Activated CD8-positive, alpha-beta memory T cell treated with anti-CD3 and anti-CD28 coated beads for 1 hour (primary cell): ENCODE measurements at places on chromosomes 16 and 17.

DNA sequence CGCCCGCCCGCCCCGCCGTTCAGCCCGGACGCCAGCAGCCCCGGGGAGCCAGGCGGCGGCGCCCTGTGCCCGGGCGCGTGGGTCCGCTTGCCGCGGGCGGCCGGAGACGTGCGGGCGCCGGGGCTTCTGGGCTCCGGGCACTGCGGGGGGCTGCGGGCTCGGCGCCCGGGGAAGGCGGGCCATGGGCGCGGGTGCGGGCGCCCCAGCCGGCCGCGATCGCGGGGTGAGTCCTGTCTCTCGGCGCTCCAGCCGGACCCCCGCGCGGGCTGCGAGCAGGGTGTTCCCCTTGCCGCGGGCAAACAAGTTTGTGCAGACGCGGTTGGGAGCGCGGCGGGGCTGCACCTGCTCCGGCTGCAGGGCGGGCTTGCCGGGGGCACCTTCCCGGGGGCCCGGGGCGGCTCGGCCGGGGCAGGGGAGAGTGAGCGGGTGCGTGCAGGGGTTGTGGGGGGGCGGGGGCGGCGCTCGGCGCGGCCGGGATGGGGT lies 292 bp downstream of the WSCD1 start:
- DNase-seq = no peak

- DNase-seq = no peak
These were observed 5.6 kb upstream of the ST3GAL2 start for GRCh38 chr16:70444249-70445063.

DNA sequence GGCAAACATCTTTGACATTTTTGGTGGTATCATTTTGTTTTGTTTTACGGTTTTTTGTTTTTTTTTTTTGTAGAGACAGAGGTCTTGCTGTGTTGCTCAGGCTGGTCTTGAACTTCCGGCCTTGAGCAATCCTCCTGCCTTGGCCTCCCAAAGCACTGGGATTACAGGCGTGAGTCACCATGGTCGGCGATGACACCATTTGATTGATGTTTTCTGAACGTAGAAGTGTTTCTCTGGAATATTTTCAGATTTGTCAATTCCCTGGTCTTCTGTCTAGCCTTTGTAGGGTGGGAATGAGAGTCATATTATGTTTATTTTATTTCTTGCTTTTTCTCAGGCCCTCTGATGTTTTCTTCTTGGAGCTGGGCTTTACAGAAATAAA lies 32.2 kb upstream of the BRD7 start:
- no peak for DNase-seq

- DNase-seq = no peak
These were observed 1.5 kb downstream of the RNF112 start for GRCh38 chr17:19412510-19412909.

DNA sequence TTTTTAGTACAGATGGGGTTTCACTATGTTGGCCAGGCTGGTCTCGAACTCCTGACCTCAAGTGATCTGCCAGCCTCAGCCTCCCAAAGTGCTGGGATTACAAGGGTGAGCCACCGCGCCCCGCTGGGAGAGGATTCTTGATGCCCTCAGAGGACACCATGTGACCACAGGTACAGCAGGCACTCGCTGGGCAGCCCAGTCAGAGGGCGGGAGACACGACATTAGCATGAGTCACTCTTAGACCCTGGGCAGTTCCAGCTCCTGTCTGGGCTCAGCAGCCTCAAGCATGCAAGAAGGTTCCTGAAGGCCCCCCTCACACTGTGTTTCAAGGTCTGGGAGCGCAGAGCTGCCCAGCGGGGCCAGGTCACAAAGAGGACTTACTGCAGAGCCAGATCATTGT lies 11.9 kb downstream of the STAC2 start:
- DNase-seq = no peak

DNA sequence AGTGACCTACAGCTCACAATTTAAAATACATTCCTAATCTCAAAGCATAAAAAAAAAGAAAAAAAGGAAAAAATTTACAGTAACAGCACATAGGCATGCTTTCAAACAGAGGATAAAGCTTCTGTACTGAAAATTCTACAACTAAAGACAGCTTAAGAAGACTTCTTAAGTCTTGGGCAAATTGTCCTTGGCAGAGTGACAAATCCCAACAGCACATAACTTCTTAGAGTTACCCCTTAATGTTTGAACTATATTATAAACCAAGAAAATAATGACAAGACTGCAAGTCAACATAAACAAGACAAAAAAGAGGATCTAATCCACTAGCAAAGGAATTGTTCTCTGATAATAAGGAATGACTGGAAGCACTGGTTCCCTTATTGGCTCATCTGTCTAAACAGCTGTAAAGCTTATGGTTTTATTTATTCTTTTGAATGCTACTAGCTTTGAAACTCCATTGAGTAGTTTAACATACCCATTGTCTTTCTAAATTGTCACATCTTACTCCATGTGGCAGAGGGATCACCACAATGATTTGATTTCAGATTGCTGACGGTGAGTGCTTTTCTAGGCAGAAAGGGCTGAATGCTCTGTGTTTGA lies 1576.8 kb upstream of the GOT2 start:
- no peak for DNase-seq

DNA sequence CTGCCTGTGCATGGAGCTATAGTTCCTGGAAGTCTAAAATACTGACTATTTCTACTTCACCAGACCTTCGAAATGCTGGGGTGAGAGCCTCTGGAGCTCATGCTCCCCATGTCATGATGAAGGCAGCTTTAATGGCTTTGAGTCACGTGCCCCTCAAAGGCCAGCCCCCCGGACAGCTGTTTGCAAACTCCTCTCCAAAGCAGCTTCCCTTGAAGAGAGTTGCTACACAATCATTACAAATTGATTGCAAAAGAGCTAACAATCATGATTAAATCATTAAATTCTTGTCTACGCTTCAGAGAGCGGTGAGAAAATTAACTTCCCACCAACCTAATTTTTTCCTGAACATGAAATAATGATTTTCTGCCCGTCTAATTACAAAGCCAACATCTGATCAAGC lies 134.8 kb upstream of the IRX6 start:
- no peak for DNase-seq

GRCh38 chr16:1026057-1026783 lies 44.6 kb downstream of the SOX8 start:
- DNase-seq = no peak

- no peak for DNase-seq
These were observed 34.0 kb downstream of the PGS1 start for GRCh38 chr17:78412403-78412802.

DNA sequence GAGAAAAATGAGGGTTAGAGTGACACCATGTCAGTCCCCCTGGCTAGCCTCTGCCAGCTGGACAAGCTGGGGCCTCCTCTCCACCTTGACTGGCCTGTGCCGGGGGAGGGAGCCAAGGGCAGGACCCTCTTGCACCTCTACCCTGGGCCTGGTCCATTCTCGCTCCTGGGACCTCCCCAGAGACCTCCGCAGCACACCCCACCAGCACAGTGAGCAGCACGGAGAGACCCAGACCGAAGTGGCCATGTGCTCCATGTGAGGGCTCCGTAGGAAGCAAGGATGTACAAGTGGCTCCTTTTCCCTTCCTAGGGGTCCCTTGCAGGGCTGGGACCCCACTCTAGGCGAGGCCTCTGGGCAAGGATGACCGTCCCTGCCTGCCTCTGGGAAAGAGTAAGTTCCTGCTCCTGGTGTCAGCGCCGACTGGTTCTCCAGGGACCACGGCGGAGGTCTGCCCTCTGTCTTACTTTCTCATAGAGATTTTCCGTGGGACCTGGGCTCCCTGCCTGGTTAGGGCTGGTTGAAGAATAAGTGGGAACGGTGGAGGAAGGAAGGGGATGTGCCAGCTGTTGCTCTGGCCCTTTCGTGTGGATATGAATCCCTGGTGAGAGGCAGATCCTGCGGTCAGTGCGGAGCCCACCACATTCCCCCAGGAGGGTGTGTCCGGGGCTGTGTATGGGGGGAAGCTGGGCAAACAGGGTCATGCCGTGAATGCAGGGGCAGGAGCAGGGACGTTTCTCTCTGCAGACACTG lies 124.2 kb downstream of the METRNL start:
- no peak for DNase-seq

GRCh38 chr16:7074715-7075114 lies 257.9 kb upstream of the RBFOX1 start:
- no peak for DNase-seq

DNA sequence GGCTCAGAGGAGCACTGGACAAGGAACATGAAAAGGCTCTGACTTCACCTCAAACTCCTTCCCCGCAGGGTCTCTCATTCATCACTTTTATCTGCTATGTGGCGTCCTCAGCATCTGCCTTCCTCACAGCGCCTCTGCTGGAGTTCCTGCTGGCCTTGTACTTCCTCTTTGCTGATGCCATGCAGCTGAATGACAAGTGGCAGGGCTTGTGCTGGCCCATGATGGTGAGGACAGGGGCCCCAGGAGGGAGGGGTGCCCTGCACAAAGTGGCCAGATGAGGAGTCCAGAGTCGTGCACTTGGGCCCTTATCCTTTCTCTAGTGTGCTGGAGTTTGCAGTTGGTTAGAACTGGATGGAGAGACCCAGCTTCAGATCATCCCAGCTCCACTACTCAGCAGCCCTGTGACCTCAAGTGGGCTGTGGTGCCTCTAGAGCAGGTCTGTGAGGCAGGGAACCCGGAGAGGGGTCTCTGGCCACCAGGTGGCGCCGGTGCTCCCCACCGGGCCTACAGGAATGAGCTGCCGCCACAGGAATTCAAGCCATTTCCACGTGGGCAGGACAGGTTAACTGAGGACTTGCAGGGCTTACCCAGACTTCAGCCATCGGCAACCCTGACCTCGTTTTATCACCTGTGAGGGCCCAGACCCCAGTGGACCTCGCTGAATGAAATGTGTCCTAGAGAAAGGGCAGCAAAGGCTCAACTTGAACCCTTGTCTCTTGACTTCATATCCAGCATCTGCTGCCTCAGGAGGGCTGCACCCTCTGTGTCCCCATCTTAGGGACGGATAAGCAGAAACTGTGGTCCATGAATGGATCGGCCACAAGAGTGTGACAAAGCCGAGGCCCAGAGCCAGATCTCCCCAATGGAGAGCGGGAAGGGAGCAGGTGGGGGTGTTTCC lies 4.0 kb downstream of the CMTM3 start:
- DNase-seq = peak; percentile 35

DNA sequence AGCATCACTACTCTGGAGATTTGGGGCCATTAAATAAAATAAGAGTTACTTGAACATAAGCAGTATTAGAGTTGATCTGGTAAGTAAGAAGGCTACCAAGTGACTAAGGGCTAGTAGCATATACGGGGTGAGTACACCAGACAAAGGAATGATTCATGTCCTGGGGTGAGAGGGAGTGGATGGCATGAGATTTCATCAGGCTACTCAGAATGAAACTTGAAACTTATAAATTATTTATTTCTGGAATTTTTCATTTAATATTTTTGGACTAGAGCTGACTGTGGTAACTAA lies 2.3 kb downstream of the SLFN5 start:
- DNase-seq = no peak

DNA sequence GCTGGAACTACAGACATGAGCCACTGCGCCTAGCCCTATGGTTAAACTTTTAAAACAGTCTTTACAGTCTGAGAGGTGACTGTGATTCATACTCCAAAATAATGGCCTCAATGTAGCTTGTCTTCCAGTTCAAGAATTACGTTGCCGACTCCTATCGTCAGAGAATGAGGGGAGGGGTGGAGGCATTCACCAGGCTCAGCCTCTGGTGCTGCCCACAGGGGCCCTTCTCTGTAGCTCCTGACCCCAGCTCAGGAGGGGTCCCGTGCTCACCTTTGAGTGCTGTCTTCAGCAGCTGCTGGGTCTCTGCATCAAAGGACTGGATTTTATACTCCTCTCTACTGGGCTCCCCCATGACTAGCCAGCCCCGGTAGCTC lies 1.2 kb downstream of the MIF4GD start:
- no peak for DNase-seq

DNA sequence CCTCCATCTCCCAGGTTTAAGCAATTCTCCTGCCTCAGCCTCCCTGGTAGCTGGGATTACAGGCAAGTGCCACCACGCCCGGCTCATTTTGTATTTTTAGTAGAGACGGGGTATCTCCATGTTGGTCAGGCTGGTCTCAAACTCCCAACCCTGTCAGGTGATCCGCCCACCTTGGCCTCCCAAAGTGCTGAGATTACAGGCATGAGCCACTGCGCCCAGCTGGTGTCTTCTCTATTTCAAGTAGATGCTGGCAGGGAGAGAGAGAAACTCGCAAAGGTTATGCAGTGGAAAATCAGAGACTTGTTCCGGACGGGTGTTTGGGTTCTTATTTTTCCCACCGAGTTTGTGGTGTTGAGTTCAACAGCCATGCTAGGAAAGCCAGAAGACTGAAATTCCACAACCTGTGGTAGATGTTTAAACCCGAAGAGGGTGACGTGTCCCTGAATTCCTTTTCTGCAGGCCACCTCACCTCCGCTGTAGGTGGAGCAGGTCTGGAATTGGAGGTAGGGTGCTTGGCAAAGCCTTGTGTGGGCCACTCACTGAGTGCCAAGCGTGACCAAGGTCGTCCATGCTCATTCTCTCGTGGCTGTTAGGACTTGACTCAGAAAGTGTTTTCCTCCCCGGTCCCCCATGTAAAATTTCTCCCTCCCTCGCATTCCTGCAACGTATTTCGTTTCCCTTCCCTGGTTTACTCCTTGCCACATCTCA lies 7.3 kb upstream of the ZDHHC7 start:
- DNase-seq = no peak

DNA sequence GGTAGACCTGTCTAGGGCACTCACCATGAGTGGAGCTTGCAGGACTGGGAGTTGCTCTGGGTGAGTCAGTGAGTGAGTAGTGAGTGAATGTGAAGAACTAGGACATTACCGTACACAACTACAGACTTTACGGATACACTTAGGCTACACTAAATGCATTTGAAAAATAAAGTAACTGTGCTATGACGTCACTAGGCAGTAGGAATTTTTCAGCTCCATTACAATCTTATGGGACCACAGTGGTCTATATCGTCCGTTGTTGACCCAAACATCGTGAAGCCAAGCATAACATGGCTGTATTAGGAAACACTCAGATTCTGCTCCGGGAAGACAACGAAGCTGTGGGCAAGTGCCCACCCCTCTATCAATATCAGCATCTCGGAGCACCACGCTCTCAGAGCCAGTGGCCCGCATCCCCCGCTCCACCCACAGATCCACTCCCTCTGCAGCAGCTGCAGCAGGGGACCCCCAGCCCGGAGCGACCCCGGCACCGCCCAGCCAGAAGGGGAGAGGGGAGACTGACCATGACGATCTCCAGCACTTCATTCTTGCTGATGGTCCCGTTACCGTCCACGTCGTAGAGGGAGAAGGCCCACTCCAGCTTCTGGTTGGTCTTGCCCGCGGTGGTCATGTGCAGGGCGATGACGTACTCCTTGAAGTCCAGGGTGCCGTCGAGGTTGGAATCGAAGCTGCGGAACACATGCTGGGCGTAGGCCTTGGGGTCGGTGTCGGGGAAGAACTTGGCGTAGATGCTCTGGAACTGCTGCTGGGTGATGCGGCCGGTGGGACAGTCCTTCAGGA lies 594 bp downstream of the RCVRN start:
- no peak for DNase-seq
